ENCODE measurements at places on chromosomes 16 and 17.

DNA sequence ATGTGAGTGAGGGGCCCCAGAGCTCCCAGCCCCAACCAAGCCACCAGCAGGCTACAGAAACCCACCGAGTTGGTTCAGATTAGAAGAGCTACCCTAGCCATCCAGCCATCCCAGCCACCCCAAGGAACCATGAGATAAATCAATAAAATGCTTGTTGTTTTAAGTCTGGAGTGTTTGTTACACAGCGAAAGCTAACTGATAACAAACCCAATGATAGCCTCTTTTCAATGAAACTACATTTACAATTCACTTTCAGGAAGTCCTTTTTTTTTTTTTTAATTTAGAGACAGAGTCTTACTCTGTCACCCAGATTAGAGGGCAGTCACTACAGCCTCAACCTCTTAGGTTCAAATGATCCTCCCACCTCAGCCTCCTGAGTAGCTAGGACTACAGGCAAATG lies 215.0 kb upstream of the ZFHX3 start:
- DNase-seq = no peak

DNA sequence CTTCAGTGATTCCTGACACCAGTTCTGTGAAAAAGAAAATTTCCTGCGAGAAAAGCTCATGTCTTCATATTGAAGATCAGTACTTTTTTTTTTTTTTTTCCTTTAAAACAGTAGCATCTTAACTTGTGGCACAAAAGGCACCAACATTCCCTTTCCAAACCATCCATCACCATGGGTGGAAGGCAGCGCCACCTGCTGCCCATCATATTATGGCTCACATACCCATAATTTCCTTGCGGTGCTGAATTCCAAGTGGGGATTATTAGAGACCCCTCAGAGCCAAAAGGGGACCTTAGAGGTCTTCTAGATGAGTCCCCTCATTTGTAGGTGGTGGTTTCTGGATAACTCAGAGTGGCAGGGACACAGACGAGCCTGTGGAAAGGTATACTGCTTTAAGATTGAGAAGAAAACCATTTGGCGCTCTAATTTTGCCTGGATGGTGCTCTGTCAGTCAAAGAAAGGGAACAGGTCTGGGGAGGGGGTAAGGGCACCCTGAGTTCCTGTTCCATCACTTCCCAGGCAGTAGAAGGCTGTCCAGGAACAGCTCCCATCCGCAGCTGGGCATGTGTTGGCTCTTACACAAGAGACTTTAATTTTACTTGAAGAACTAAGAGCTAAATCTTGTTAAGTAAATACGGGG lies 7.9 kb upstream of the SOST start:
- peak; percentile 35 for DNase-seq

- DNase-seq = no peak
Observed at GRCh38 chr16:49280841-49281371, 732 bp downstream of the CBLN1 start.

DNA sequence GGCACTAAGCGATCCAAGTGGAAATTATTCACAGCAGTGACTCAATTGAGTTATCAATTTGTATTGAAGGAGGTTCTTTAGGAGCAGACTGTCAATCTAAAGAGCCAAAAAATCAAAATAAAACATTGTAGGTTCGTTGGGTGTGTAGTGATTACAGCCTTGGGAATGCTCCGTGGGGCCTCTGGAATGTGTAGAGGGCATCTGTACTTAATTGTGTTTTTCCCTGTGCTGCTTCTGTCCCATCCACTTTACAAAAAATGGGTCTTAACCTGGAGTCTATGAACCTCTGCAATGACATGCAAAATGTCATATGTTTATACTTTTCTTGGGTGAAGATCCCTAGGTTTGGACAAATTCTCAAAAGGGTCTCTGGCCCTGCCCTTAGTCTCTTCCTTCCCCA lies 215.1 kb downstream of the CCDC182 start:
- DNase-seq = no peak

GRCh38 chr17:80957461-80957941 lies 34.1 kb upstream of the CHMP6 start:
- no peak for DNase-seq

GRCh38 chr16:87240211-87241136 lies 76.7 kb downstream of the C16orf95 start:
- no peak for DNase-seq

Data from NCI-H748 treated with DMSO at 0.1 percent for 48 hours (cell line).